ENCODE measurements at places on chromosomes 3 and 15. TPM values are rescaled to one million over a fixed set of nuclear protein-coding genes. Genes with fewer than 3 reads are reported as not detected.

Gene SIDT1
- total RNA-seq = 0.50 TPM

Gene IGF2BP2
- 16.9 TPM for total RNA-seq

Gene KCNMB3
- total RNA-seq = 1.4 TPM

Gene ACOX2
- 41.3 TPM for total RNA-seq

Gene DZIP1L
- total RNA-seq = 6.2 TPM

Gene TRIM59
- total RNA-seq = 0.32 TPM

Gene CTXND1
- total RNA-seq = 0.53 TPM

Gene DNASE1L3
- total RNA-seq = 7.2 TPM

Gene LEO1
- 11.8 TPM for total RNA-seq

Gene SMCO1
- 28.4 TPM for total RNA-seq

Gene GP9
- total RNA-seq = not detected

DNA sequence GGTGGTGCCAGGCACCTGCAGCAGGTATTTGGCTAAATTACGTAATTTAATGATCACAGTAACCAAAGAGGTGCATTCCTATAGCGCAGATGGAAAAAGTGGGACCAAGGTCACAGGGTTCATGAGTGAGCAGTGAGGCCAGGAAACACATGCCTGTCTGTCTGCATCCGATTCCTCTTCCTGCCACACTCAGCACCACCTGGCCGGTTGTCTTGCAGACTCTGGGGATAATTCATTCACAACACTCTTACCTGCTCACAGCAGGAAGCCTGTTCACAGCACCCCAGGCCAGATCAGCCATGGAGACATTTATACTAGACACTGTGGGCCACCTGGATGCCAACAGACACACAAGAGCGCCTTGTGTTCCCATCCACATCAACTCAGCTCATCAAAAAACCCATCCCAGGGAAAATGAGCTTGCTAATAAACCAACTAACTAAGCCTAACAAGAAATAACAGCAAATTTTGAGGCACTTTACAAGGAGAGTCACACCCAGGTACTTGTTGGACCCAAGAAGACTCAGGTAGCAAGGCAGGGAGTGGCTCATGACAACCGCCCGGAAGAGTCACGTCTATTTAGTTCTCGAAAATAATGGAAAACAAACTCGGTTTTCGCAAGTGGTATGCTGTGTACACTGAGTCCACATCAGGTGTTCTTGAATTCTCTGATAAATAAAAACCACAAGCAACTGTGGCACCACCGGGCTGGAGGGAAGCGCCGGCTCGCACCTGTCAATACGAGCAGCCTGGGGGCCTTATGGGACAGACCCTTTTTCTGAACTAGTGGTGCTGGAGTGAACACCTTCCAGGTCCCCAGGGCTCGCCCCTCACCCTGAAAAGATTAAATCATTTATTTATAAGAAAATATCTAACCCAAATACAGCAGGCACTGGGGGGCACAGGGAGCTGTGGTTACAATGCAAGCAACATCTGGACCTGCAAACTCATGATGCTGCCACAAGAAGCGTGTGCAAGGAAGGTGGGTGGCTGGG, 40.5 kb downstream of the FAM174B start:
- no peak for DNase-seq

GRCh38 chr3:12187448-12188327, 29.0 kb upstream of the TIMP4 start:
- DNase-seq = peak; percentile 50

DNA sequence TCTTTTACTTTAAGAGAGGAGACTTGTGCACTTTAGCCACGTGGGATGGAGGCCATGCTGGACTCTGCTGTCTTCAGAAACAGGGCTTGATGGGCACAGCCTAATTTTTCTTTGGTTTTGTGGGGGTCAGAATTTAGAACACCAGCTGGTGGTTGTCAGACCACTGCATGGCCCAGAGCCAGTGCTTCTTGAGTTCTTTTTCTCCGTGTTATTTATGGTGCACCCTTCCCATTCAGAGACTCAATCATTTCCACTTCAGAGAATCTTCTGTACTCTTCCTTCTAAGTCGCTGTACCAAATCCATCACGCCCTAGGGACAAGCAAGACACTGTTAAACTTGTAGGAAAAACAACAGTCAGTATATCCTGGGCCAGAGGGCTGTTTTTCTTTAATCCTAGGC, 20.1 kb downstream of the PRR23A start:
- no peak for DNase-seq

DNA sequence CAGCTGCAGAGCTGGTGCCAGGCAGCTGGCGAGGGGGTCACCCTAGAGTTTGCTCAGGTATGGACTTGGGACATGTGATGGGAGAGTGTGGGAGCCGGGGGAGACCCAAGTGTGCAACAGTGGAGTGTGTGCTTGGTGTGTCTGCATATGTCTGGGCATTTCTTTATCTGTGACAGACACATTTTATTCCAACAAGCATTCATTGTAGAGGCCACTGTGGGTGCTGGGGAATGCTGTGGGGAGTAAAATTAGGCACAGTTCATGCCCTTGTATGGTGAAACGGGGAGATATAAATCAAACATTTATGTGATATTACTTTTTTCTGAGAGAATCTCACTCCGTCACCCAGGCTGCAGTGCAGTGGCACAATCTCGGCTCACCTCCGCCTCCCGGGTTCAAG, 4.2 kb downstream of the ACY1 start:
- no peak for DNase-seq

DNA sequence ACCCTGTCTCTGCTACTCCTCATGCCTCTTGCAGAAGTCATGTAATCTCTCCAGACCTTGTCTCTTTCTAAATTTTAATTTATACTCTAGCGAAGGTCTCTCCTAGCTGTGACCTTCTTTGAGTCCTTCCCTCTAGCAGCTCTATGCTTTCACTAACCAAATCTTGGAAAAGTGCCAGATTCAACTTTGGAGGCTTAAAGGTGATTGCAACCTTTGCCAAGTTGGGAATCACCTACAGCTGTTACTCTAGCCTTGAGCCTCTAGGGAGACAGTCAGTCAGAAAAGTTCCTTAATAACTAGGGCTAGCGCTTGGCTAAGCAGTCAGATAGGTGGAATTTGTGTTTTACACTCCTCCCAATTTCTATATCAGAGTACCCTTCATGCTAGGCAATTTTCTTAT, 46.1 kb upstream of the ABI3BP start:
- DNase-seq = no peak

DNA sequence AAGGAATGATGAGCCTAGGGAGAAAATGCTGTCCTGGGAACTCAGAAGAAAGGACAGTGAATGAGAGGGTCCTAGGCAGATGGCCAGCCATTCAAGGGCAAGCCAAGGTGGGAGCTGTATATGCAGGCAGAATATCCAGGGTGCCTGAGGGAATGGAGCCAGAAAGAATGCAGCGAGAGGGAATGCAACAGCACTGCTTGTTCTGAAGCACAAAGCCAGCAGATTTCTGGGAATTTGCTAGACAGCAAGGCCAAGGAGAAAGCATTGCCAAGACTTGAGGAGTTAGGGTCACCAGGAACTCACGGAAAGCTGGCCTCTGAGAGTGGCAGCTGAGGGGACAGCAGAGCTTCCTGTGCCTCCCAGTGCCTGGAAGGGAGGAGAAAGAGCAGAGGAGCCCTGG, 200.6 kb downstream of the MYRIP start:
- DNase-seq = peak; percentile 69

- no peak for DNase-seq
Measured at GRCh38 chr3:12470111-12470510, 14.2 kb upstream of the TSEN2 start.

GRCh38 chr15:50624616-50625168, 61.9 kb downstream of the TRPM7 start:
- no peak for DNase-seq

GRCh38 chr3:25064681-25065080, 363.4 kb upstream of the RARB start:
- DNase-seq = no peak

GRCh38 chr3:72574144-72574543, 274.1 kb downstream of the SHQ1 start:
- no peak for DNase-seq

- no peak for DNase-seq
Measured at GRCh38 chr3:29447946-29448627, 167.2 kb downstream of the RBMS3 start.

DNA sequence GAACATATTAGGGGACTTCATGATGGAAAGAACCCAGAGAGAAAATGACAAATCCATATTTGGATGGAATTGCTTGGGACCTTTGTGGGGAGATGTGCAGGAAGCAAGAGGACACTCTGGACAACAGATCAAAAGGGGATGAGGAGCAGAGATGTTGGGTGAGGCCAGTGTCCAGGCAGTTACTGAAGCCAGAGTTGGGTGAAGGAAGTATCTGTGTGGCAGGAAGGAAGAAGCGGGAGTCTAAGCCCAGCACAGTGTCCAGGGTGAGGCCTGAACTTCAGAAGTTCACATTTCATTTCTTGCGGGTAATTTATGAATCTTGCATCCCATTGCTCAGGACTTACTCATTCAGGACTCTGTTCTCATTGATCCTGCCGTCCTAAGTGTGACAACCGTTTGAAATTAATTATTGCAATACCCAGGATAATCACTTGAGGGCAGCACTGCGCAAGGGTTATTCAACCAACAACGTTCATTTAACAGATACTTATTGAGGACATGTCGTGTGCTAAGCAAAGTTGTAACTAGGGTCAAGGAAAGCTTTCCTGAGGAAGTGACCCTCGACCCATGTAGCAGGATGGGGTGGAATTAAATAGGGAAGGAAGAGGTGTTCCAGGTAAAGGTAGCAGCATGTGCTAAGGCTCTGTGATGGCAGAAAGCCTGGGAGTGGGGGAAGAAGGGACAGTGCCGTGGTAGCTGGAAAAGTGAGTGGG, 61.3 kb upstream of the CMTM8 start:
- DNase-seq = no peak

DNA sequence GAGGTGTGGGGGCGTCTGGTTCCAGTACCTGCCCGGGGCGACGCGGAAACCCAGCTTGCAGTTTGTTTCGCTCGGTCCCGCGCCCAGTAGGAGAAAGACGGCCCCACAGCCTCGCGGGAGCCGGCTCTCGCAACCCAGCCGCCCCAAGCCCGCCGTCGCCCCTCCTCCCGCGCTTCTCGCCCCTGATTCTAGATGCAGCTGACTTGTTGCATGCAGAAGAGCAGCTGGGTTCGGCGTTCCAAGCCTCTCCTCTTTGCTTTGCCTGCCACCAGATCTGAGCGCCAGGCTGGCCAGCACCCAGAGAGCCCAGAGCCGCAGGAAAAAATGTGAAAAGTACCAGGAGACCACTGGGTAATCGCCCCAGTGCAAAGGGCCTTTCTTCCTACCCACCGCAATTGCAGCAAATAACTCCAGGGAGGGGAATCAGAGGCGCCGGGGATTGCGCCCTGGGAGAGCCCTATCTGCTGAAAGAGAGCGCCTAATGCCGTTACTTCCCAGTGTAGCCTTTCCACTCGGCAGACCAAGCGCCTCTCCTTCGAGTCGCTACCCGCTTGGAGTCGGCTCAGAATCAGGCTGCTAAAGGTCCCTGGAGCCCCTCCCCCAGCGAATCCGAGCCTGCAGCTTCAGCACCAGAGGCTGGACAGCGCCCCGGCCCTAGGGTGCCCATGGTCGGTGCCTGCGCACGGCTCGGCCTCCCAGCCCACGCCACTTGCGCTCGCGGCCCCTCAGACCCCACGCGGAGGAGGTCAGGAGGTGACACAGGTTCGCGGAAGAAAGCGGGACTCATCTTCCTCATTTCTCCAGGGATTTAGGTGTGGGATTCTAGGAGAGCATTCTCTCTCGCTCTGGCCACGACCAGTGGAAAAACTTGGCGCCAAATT, 15.7 kb upstream of the AEN start:
- peak; percentile 77 for DNase-seq

- DNase-seq = peak; percentile 59
Measured at GRCh38 chr3:38137615-38138348, 679 bp upstream of the MYD88 start.

DNA sequence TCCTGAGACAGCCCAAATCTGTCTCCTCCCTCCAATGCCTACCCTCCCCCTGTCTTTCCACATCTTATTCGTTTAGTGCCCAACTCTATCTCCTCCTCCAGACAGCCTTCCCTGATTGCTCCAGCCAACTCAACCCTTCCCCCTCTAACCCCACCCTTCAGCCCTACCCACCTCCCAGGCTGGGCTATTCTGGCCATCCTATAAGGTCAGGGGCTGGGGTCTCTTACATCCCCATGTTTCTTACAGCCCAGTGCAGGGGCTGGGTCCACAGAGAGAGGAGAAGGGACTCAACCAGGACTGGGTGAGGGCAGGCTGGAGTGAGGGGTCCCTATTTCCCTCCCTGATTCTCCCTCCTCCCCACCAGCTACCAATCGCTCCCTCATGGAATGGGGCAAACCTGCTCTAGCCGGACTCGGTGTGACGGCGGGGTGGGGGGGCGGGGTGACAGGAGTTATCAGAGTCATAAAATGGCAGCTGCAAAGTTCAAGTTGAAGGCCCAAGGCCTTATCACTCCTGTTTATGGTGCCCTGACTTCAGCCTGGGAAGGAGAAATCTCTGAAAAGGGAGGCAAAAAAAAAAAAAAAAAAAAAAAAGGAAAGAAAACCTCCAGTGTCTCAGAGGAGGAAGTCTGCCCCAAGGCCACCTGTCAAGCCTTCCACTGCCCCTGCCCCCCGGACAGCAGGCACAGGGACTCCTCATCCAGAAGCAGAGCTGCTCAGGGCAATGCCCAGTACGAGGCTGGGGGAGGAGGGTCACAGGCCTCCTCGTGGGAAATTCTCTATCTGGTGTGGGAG, 2.1 kb downstream of the VIPR1 start:
- no peak for DNase-seq

- no peak for DNase-seq
Measured at GRCh38 chr3:174547801-174548435, 311.2 kb upstream of the NAALADL2 start.

DNA sequence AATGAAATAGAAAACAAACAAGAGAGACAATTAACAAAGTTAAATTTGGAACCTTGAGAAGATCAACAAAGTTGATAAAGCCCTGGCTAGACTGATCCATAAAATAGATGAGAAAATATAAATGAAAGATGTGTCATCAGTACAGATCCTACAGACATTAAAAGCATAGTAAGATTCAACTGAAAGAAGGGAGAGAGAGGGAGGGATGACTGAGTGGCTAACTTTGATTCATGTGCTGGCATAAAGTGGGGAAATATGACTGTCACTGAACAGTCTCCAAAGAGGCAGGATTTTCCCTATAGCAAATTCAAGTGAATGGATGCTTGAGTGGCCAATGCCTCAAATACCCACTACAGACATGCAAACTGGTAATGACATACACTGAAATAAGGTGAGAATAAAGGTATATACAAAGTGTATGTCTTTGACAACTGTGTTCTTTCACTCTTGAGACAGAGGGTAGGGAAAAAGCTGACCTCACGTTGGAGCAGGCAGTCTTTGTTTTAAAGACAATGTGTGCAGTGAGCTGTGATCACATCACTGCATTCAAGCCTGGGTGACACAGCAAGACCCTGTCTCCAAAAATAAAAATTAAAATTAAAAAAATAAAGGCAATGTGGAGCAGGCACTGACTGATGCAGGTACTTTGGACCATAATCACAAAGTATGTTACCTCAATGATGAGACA, 35.9 kb upstream of the CHD2 start:
- no peak for DNase-seq

All from right cardiac atrium (tissue), 5 donors.